Gastroesophageal sphincter (tissue), 4 donors: ENCODE measurements at places on chromosomes 11 and 22. TPM values are rescaled to one million over a fixed set of nuclear protein-coding genes. Genes with fewer than 3 reads are reported as not detected.
A peak's percentile ranks its signal among the peaks of the same experiment; 100 is the strongest.

GRCh38 chr11:14768526-14769188 is 123.4 kb downstream of the CYP2R1 start:
- no peak for ATAC-seq

DNA sequence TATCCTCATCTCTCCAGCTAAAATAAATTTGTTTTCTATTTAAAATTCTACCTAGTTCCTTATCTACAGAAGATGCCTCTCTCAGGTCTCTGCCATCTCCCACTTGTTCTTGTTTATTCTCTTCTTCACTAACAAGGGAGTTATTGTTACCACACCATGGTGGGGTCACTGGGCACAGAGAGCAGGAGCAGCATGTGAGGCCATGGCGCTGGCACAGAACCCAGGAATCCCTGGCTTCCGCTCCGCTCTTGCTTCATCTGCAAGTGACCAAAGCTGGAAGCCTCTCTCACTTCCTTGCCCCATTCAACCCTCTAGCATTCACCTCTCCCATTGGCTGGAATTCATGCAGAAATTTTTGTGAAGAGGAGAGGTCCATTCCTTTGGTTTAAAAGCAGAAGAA is 190.7 kb upstream of the NCAM1 start:
- no peak for ATAC-seq

DDI1 gene
- not detected for total RNA-seq

DNA sequence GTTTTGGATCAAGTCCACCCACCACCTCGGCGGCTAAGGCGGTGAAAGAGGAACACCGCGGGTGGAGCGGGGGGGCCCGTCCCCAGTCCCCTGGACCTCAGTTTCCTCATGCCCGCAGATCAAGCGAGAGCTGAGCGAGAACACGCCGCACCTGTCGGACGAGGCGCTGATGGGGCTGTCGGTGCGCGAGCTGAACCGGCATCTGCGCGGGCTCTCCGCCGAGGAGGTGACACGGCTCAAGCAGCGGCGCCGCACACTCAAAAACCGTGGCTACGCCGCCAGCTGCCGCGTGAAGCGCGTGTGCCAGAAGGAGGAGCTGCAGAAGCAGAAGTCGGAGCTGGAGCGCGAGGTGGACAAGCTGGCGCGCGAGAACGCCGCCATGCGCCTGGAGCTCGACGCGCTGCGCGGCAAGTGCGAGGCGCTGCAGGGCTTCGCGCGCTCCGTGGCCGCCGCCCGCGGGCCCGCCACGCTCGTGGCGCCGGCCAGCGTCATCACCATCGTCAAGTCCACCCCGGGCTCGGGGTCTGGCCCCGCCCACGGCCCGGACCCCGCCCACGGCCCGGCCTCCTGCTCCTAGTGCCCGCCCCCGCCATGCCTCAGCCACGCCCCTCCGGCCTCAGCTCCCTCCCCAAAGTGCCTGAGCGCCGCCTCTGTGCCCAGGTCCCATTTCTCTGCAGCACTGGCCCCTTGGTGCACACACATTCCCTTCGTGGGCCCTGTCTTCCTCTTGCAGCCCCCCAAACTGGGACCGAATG is 12.7 kb downstream of the MAFF start:
- peak; percentile 50 for ATAC-seq
